ENCODE measurements at places on chromosomes 3 and 15.
A peak's percentile ranks its signal among the peaks of the same experiment; 100 is the strongest.

- no peak for DNase-seq
Measured at GRCh38 chr15:69955240-69955894, 142.3 kb downstream of the TLE3 start.

DNA sequence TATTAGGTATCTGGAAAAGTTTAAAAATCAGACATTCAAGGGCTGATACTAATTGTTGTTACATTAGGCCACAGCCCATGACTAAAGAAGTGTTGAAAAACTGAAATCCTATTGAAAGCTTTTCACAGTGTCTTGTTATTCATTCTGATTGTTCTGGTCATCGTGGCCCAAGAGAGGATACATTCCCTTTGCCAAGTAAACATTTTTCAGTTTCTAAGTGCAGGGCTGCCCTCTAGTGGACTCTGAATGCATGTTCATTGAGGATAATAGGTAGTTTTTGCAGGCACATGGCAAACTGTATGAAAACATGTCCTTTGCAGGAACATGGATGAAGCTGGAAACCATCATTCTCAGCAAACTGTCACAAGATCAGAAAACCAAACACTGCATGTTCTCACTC lies 181.1 kb downstream of the MYRIP start:
- DNase-seq, result peak; percentile 36

DNA sequence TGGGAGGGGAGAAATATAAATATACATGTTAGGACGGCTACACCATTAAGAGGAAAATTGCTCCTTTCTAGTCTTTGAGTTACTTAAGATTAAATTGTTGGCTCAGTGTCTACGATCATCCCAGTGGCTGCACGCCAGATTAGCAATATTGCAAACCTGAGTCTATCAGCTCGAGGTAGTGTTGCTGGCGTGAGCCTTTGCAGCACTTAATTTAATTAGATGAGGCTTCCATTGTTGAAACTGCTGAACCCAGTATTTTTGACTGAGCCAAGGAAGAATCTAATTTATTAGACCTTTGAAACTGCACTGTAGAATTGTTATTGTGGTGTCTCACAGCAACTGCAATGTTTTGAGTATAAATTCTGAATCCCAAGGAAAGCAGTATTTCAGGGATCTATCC lies 782.4 kb upstream of the ROBO1 start:
- no peak for DNase-seq

GRCh38 chr3:154955907-154956533 lies 124.1 kb upstream of the MME start:
- no peak for DNase-seq

- DNase-seq, result no peak
Measured at GRCh38 chr15:60969658-60970057, 259.4 kb downstream of the RORA start.

DNA sequence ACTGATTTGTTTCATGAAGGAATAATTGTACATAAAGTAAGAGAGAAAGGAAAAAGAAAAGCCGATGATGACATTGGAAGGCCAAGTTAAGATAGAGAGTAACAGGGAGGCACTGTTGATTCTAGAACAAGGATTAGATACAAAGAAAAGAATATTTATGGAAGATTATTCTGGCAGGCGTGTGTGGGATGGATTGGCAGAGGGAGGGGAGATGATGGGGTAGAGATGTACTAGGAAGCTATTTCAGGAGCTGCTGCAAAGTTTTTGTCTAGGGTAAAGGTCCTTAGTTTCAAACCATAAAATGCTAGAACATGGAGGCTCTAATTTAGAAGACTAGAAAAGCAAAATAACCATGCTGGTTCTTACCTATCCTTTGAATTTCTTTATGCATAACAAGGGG lies 280.0 kb upstream of the LRRN1 start:
- DNase-seq, result no peak

- DNase-seq, result no peak
Measured at GRCh38 chr15:77519540-77519939, 98.9 kb downstream of the HMG20A start.

- peak; percentile 25 for DNase-seq
Measured at GRCh38 chr3:49998326-49998725, 58.4 kb downstream of the RBM6 start.

DNA sequence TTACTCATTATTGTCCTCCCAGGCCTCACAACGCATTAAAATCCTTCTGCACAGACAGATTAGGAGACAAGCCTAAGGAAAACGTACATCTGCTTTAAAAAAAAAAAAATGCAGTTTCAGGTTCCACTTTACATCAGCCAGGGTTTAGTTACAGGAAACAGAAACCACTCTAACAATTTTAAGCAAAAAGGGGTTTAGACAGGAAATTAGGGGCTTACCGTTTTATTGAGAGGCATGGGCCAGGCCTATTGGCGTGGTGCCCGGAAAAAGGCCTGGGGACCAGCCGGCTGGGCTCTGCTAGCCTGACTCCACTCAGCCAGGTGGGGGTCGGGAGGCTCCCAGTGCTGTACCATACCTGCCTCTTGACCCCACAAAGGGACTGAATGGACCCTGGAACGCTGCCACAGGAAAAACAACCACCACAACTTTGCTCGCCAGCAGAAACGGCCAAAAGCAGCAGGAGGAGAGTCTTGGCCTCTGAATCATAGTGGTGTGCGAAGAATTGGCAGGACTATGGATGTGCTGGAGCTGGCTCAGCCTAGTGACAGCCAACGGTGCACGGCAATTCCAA lies 124.3 kb downstream of the CHSY1 start:
- peak; percentile 96 for DNase-seq

DNA sequence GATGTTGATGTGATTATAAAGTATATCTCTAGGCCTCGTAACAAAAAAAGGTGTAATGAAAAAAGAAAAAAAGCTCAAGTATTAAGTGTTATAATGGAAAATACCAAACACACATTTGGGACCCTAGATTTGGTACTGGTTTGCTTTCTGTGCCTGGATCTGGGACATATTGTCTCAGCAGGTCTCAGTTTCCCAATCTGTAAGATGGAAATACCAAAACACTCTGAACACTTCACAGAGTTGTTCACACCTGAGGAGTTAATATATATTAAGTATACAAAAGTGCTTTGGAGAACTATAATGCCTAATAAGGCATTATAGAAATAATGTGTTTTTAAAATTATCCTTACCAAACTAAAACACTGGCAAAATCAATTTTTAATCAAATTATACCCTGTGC lies 60.0 kb downstream of the CLASP2 start:
- DNase-seq, result no peak

DNA sequence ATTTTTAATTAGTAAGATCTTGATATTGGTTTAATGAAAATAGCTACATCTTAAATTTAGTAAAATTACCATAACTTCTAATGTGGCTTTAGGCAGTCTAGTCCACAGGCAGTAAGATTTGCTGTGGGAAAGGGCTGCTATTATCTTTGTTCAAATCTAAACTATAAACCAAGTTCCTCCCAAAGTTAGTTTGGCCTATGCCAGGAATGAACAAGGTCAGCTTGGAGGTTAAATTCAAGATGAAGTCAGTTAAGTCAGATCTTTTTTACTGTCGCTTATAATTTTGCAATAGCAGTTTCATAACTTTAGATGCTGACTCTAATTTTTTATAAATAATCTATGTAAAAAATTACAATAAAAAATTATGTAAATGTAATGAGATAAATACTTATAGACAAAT lies 1016.9 kb upstream of the ALCAM start:
- peak; percentile 17 for DNase-seq

GRCh38 chr15:72999586-72999985 lies 52.7 kb upstream of the NEO1 start:
- no peak for DNase-seq

- peak; percentile 45 for DNase-seq
Measured at GRCh38 chr3:14429237-14429636, 26.8 kb downstream of the SLC6A6 start.

DNA sequence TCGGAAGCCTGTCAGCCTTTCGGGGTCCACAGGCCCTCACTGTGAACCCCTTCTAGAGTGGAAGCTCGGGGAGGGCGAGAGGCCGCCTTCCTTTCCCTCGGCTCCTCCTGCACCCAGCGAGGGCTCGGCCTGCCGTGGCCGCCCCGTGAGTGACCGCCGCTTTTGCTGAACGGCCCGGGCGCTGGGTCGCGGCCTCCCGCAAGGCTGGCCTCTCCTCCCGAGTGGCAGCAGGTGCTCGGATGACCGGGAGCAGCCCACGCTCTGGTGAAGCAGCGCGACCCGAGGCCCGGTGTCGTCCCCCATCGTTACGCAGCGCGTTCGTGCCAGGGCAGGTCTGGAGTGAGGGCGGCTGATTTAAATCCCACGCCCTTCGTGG lies 53.8 kb downstream of the LRRK1 start:
- no peak for DNase-seq

- DNase-seq, result no peak
Measured at GRCh38 chr3:6805236-6805635, 55.7 kb upstream of the GRM7 start.

GRCh38 chr3:188339410-188340295 lies 185.7 kb downstream of the LPP start:
- DNase-seq, result no peak

GRCh38 chr3:52429779-52430415 lies 15.0 kb downstream of the SEMA3G start:
- DNase-seq, result no peak

GRCh38 chr15:70140543-70141375 lies 43.0 kb upstream of the TLE3 start:
- peak; percentile 24 for DNase-seq

DNA sequence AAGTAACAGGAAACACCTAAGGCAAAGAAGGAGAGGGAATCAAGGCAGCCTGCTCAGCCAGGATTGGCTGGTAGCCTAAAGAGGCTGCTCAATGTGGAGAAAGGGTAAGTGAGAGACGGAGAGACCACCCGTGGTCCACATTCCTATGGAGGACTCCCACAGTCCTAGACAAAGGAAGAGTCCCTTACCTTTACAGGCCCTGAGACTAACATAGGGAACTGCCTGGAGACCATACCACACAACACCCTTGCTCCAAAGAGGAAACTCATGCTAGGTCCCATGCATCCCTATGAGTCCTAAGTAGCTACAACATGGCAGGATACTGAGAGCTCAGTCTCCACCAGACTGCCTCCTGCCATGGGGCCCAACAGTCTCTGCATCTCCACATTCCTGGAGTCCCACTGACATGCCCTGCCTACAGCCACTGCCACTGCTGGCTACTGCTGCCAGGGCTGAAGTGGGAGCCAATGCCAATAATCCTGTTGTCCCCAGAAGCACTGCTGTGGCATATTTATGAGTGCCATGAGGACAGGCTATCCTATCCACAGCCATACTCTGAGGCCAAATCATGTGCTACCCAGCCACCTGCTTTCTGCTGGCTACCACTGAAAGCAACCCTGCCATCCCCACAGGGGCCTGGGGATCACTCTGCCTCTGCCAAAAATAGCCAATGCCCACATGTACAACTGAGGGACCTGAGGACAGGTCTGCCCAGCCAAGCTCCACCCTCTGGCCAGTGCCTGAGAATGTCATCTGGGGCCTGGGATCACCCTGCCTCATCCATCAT lies 45.0 kb downstream of the COPS2 start:
- DNase-seq, result no peak

GRCh38 chr3:123100193-123100776 lies 33.5 kb downstream of the PDIA5 start:
- DNase-seq, result no peak

DNA sequence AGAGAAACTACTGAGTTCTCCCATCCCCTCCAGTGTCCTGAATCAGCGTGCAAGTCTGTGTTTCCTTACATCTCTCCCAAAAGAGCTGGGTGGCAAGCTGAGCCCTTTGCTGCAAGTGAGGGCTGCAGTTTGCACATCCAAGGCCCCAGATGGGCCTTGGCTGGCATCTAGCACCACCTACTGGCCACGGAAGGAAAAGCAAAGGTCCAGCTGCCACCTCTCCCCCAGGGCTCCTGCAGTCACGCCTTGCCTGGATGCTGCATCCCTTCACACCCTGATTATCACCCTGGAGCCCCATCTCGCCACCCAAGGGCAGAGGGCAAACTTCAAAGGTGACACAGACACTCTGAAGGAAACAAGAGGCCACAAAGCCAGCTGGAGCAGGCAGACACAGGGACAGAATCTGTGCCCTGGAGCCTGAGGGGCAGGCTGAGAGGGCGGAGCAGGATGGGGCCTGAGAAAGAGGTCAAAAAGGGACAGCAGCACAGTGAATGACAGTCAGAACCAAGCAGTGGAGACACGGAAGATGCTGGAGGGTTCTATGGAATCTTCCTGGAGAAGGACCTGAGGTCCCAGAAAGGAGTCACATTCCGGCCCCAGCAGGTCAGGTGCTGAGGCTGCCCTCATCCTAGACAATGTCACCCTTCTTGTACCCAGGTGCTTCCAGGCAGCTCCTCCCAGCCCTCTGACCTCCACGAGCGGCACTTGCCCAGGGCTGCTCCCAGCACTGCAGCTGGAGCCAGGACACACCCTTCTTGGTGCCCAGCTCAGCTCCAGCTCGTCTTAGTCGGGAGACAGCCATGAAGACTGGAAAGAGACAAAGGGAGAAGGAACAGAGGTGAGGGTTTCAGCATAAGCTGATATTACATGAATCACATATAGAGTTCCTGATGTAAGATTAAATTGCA lies 18.3 kb upstream of the NTRK3 start:
- DNase-seq, result peak; percentile 59

DNA sequence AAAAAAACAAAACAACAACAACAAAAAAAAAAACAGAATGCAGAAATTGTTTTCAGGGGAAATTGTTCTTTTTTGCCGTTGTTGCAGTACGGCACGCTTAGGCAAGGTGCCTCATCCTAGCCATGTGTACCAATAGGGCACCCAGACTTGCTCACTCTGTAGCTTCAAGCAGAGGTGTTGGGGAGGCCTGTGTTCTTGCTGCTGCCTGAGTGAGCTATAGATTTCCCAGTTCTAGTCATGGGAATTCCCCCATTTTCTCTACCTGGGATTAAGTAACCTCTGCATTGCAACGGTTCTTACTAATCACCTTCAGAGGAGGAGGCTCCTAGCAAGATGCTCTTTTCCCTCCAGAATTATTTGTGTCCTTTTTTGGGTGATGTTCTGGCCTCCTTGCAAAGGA lies 12.9 kb upstream of the PARL start:
- no peak for DNase-seq

GRCh38 chr3:101849714-101850245 lies 466 bp downstream of the NFKBIZ start:
- DNase-seq, result no peak

GRCh38 chr15:71051539-71051938 lies 63.7 kb upstream of the THSD4 start:
- peak; percentile 80 for DNase-seq

DNA sequence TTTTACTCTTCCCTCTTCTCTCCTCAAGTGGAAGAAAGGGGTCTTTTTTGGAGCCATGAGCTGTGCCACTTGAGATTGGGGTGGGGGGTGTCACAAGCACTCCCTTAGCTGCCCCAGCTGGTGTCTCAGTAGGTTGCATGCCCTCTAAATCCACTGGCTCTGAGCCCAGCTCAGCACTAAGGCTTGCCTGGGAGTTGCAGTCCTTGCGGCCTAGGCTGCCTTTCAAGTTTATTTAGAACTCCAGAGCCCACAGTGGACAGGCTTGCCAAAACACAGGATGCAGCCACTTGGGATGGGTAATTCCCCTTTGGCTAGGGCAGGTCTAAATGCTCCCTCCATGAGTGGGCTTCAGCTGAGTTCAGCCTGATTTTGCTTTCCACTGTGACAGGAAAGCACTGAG lies 24.7 kb downstream of the C3orf20 start:
- no peak for DNase-seq

- no peak for DNase-seq
Measured at GRCh38 chr15:69015591-69015990, 1.1 kb downstream of the NOX5 start.

Measured in AG10803 (cell line).